ENCODE measurements at places on chromosomes 11 and 22. TPM values are rescaled to one million over a fixed set of nuclear protein-coding genes. Genes with fewer than 3 reads are reported as not detected.

DNA sequence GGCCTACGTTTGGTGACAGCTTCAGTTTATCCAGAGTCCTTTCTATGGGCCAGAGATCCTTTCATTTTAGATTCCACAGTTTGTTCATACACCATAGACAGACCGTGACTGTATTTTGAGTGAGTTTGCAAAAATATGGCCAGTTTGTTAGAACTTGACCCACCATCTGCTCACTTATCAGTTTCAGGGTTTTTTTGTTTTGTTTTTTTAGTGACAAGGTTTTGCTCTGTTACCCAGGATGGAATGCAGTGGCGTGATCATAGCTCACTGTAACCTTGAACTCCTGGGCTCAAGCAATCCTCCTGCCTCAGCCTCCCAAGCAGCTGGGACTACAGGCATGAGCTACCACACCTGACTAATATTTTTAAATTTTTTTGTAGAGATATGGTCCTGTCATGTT lies 9.1 kb upstream of the CKAP5 start:
- peak overlapping the region; percentile 67 for H3K27ac ChIP-seq
- peak; percentile 23 for DNase-seq
- H3K4me3 ChIP-seq, result no peak overlapping the region
- H3K27me3 ChIP-seq, result no peaks in the 10 kb centered on the region

DNA sequence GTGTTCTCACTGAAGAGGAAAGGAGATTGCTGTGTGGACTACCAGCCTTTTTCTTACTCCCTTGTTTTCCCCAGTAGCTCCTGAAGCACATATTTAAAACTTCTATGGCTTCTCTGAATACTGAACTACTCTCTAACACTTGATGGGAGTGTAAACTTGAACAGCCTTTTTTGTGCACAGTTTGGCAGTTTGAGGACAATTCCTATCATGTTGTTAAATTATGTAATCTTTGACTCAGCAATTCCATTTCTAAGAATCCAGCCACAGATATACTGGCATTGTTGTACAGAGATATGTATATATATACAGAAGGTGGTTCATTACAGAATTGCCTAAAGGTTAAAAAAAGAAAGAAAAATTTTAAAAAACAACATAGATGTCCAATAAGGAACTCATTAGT lies 47.1 kb upstream of the EED start:
- no peak overlapping the region for H3K4me3 ChIP-seq
- H3K27ac ChIP-seq, result no peak overlapping the region
- no peaks in the 10 kb centered on the region for H3K36me3 ChIP-seq
- DNase-seq, result no peak
- H3K27me3 ChIP-seq, result no peaks in the 10 kb centered on the region

GRCh38 chr11:5646139-5646538 lies 21.3 kb downstream of the TRIM34 start:
- H3K36me3 ChIP-seq, result no peaks in the 10 kb centered on the region
- no peak for DNase-seq
- no peaks in the 10 kb centered on the region for H3K27me3 ChIP-seq
- H3K4me3 ChIP-seq, result no peak overlapping the region
- no peak overlapping the region for H3K27ac ChIP-seq
- no peaks in the 10 kb centered on the region for H3K4me1 ChIP-seq

DNA sequence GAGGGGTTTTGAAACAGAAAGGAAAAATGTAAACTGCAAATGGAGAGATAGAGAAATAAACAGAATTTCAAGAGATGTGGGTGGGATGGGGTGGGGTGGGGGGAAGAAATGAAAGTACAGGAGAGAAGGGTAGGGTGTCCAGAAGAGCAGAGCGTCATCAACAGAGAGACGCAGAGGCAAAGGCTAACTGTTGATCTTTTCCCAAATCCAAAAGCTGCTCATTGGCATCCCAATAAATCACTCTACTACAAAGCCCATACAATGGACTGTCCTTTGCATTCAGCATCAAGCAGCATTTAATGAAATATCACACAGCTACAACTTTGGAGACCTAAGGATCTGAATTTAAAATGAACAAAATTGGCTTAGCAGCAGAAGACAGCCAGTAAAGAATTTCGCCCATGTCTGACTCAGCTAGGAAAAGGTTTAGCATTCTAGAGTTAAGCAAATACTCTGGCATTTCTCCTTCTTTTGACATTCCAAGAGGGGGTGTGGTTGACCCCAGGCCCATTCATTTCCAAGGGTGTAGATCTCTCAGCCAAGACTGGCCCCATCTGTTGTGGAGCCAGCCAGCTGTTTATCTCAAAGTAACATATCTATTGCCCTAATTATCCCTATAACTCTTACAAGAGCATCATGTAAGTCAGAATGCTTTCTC lies 1.5 kb downstream of the RAB30 start:
- DNase-seq, result peak; percentile 79
- H3K4me1 ChIP-seq, result peaks cover 27% of the 10 kb centered on the region
- H3K27ac ChIP-seq, result peak overlapping the region; percentile 75
- peaks cover 8% of the 10 kb centered on the region for H3K36me3 ChIP-seq

- H3K4me1 ChIP-seq, result no peaks in the 10 kb centered on the region
- no peak overlapping the region for H3K27ac ChIP-seq
- H3K4me3 ChIP-seq, result no peak overlapping the region
- no peaks in the 10 kb centered on the region for H3K27me3 ChIP-seq
- no peak for DNase-seq
These were observed 29.5 kb upstream of the ANO5 start for GRCh38 chr11:22163394-22163797.

DNA sequence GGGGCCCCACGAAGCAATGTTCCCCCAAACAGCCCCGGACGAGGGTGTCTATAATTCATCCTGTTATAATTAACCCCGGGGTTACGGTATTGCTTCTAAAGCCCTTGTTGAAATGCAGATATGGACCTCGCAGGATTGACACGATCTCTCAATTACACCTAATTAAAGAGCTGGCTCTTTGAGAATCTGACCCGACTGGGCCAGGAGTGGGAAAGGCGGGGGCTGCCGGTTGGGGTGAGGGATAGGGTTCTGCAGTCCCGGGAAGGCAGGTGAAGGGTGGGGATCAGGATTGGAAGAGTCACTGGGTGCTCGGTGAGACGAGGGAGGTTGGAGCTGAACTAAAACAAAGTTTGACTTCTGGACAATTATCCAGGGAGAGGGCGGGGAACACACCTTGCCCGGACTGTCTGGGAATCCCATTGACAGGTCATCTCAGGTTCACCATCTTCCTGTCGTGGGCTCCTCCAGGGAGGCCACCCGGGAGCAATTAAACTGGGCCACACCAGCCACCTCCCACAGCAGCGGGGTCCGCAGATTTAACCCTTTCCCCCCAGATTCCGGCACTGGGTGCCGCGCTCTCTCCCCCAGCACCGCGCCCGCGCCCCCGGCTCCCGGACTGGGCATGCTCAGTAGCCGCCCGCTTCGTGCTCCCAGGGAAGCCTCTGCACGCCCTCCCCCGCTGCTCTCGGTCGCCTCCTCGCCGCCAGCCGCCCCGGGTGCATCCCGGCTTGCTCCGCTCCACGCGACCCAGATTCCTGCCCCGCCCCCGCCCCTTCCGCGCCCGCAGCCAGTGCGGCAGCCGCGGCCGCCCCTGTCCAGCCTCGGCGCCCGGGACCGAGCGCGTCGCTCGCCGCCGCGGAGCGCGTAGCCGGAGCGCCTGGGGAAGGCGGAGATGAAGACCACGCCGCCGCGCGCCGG lies at the start of gene ELMOD1:
Gene ELMOD1 (plus strand): TSS at position 688 of the 918 bp plus-strand sequence. CDS start 27,043 bp downstream, outside the sequence.
- peak; percentile 10 for DNase-seq
- H3K27ac ChIP-seq, result no peak within 1 kb of the TSS
- no peaks in the 10 kb centered on the region for H3K36me3 ChIP-seq
- H3K4me3 ChIP-seq, result peak within 1 kb of the TSS; percentile 78
- H3K4me1 ChIP-seq, result peaks cover 13% of the 10 kb centered on the region

- no peaks in the 10 kb centered on the region for H3K36me3 ChIP-seq
- H3K27me3 ChIP-seq, result no peaks in the 10 kb centered on the region
- H3K4me3 ChIP-seq, result no peak overlapping the region
- no peaks in the 10 kb centered on the region for H3K4me1 ChIP-seq
These were observed 104.2 kb downstream of the NAV2 start for GRCh38 chr11:19816817-19817216.

DNA sequence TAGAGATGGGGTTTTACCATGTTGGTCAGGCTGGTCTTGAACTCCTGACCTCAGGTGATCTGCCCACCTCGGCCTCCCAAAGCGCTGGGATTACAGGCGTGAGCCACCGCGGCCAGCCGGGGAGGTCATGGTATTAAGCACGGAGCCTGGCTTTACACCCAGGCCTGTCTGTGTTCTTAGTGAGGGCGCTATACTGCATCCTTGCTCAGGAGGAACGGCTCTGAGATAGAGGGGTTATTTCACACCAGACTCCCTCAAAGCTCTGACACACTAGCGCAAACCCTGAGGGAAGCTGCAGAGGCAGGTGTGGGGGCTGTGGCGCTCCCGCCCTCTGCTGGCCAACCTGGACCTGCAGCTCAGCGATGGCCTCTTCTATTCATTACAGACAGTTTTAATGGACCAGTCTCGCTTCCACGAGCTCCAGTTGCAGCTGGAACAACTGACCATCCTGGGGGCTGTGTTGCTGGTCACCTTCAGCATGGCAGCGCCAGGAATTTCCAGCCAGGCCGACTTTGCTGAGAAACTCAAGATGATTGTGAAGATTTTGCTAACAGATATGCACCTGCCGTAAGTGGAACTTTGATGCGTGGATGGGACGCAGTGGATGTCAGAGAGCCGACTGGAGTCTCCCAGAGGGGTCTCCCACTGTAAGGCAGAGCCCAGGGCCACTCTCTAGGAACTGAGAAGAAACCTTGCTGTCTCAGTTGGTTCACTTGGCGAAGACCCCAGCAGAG lies 26.2 kb downstream of the TCP11L1 start:
- no peak overlapping the region for H3K27ac ChIP-seq
- no peaks in the 10 kb centered on the region for H3K27me3 ChIP-seq
- no peak overlapping the region for H3K4me3 ChIP-seq

- no peak overlapping the region for H3K4me3 ChIP-seq
- no peak for DNase-seq
- no peaks in the 10 kb centered on the region for H3K4me1 ChIP-seq
- no peak overlapping the region for H3K27ac ChIP-seq
These were observed 109.4 kb upstream of the ANO1 start for GRCh38 chr11:69968396-69969347.

DNA sequence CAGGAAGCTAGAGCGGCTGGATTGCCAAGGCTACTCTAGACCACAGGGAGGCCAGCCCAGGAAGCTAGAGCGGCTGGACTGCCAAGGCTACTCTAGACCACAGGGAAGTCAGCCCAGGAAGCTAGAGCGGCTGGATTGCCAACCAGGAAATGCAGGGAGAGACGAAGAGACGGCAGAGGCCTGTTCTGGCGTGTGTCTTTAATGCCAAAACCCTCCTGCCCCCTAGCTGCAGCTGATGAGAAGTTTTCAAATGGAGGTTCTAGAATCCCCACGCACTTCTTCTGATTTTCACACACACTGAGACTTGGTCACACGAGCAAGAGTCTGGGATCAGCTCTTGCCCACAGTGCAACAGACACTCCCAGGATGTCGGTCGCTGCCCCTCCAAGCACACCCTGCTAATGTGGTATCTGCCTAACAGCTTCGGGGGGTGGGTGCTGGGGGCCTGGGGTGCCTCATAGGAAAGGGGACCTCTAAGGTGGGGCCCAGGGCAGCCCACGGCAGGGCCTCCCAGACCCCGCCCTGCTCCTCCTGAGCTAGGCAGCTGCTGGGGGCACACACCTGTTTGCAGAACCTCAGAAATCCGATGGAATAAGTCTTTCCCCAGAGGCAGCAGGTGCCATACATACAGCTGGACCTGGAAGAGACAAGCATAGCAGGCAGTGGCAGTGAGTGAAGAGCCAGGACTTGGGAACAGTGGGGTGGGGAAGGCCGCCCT lies 28.5 kb downstream of the MAFF start:
- peaks cover 26% of the 10 kb centered on the region for H3K36me3 ChIP-seq
- no peak overlapping the region for H3K4me3 ChIP-seq
- DNase-seq, result no peak
- no peaks in the 10 kb centered on the region for H3K27me3 ChIP-seq

GRCh38 chr22:43042101-43042780 lies 27.3 kb upstream of the PACSIN2 start:
- H3K27me3 ChIP-seq, result no peaks in the 10 kb centered on the region
- no peaks in the 10 kb centered on the region for H3K36me3 ChIP-seq
- no peak overlapping the region for H3K4me3 ChIP-seq
- peak; percentile 14 for DNase-seq
- peaks cover 8% of the 10 kb centered on the region for H3K4me1 ChIP-seq
- H3K27ac ChIP-seq, result no peak overlapping the region

ADM2 gene
- total RNA-seq, result 23.0 TPM

YWHAH gene
- total RNA-seq, result 160 TPM

PIH1D2 gene
- 1.0 TPM for total RNA-seq

C11orf91 gene
- not detected for total RNA-seq

OR8G1 gene
- total RNA-seq, result not detected

C1QTNF4 gene
- total RNA-seq, result 0.20 TPM

FUT4 gene
- total RNA-seq, result 3.5 TPM
